ENCODE measurements at places on chromosomes 1 and 21. TPM values are rescaled to one million over a fixed set of nuclear protein-coding genes. Genes with fewer than 3 reads are reported as not detected.

DNA sequence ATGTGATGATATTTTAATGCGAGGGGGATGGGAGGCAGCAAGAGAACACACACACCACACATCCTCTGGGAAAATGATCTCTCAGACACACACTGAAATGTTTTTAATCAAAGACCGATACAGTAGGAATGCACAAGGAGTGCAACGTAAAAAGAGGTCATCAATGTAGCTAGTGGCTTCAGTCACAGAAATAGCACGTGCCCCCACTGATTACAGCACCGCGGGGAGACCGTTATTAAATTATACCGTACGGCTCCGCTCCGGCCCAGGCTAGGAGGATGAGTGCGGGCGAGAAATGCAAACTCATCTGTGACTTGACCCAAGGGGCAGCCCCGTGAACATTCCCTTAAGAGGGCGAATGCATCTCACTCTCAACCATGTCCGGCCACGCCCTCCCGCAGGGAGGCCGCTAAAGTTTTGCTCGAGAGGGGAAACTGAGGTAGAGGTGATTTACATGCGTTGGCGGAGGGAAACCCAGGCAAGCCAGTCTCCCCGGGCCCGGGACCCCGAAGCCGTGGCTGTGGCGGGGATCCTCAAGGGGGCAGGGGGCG, 552 bp downstream of the UBR4 start:
- H3K4me3 ChIP-seq: peak overlapping the region; percentile 76
- peak overlapping the region; percentile 96 for H3K27ac ChIP-seq
- peaks cover 51% of the 10 kb centered on the region for H3K4me1 ChIP-seq
- no peaks in the 10 kb centered on the region for H3K27me3 ChIP-seq
- peak; percentile 60 for DNase-seq

CD1E gene
- not detected for total RNA-seq

MEF2D gene
- total RNA-seq: 9.6 TPM

- H3K4me1 ChIP-seq: peaks cover 4% of the 10 kb centered on the region
- no peak for DNase-seq
- no peaks in the 10 kb centered on the region for H3K27me3 ChIP-seq
- no peak overlapping the region for H3K27ac ChIP-seq
- H3K36me3 ChIP-seq: no peaks in the 10 kb centered on the region
- no peak overlapping the region for H3K4me3 ChIP-seq
Observed at GRCh38 chr1:5740865-5741860, 251.1 kb downstream of the NPHP4 start.

DNA sequence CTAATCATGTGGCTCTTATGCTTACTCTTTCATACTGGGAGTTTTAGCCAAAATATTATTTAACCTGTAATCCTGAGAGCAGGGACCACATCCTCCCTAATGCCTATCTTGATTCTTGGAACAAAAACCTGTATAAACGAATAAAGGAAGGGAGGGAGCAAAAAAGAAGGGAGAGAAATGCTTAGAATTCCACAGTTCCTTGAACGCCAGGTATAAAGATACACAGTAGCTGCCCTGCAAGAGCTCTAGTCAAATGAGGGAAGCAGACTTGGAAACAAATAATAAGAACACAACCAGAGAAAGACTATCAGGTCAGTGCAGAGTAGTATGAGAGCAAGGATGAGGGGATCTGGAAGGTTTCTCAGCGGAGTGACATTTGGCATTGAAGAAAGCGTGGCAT, 116.3 kb downstream of the SLC30A10 start:
- H3K36me3 ChIP-seq: no peaks in the 10 kb centered on the region
- no peak overlapping the region for H3K4me3 ChIP-seq
- H3K4me1 ChIP-seq: peaks cover 7% of the 10 kb centered on the region

OLFML3 gene
- total RNA-seq: 441 TPM

DNA sequence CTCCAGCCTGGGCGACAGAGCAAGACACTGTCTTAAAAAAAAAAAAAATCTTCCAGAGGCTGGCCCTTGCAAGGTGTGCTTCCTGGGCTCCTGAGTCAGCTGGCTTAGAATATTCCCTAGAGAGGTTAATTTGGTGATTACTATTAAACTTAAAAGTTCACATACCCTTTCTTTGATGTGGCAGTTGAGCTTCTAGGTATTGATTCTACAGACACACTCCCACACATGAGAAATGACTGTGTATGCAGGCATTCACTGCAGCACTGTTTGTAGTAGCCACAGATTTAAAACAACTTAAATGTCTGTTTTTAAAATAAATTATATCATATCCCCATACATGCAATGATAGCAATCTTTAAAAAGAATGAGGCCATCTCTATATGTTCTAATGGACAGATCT, 93.4 kb downstream of the GDAP2 start:
- no peaks in the 10 kb centered on the region for H3K36me3 ChIP-seq
- H3K4me1 ChIP-seq: no peaks in the 10 kb centered on the region
- H3K27me3 ChIP-seq: no peaks in the 10 kb centered on the region
- DNase-seq: no peak
- no peak overlapping the region for H3K4me3 ChIP-seq

DNA sequence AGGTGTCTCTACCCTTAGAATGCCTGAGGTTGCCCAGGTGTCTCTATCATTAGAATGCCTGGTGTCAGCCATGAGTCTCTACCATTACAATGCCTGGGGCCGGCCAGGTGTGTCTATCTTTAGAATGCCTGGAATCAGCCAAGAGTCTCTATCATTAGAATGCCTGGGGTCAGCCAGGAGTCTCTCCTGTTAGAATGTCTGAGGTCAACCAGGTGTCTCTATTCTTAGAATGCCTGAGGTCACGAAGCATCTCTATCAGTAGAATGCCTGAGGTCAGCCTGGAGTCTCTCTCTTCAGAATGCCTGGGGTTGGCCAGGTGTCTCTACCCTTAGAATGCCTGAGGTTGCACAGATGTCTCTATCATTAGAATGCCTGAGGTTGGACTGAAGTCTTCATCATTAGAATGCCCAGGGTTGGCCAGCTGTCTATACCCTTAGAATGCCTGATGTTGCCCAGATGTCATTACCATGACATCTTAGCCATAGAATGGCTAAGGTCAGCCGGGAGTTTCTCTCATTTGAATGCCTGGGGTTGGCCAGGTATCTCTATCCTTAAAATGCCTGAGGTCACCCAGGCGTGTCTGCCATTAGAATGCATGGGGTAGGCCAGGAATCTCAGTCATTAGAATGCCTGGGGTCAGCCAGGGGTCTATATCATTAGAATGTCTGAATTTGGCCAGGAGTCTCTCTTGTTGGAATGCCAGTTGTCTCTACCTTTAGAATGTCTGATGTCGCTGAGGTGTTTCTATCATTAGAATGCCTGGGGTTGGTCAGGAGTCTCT, 44.0 kb downstream of the RNF187 start:
- H3K27me3 ChIP-seq: no peaks in the 10 kb centered on the region
- no peaks in the 10 kb centered on the region for H3K4me1 ChIP-seq
- H3K4me3 ChIP-seq: no peak overlapping the region
- H3K36me3 ChIP-seq: no peaks in the 10 kb centered on the region
- DNase-seq: no peak

DNA sequence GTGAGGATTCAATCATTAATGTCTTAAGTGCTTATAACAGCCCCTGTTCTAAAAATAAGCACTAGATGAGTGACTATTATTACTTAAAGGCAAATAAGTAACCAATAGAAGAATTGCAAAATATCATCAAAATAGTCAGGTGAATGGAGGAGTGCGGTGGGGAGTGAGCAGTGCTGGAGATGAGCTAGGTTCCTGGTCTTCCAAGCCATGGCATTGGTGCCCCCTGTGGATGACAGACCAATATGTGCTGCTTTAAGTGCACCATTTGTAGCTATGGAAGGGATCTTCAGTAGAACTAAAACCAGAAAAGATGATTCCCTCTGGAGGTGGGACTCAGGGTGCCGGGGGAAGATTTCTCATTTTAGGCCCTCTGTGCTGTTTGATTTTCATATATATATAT, 46.1 kb upstream of the SLC30A1 start:
- no peaks in the 10 kb centered on the region for H3K36me3 ChIP-seq
- H3K4me1 ChIP-seq: peaks cover 2% of the 10 kb centered on the region
- H3K27ac ChIP-seq: no peak overlapping the region
- H3K4me3 ChIP-seq: no peak overlapping the region

DNA sequence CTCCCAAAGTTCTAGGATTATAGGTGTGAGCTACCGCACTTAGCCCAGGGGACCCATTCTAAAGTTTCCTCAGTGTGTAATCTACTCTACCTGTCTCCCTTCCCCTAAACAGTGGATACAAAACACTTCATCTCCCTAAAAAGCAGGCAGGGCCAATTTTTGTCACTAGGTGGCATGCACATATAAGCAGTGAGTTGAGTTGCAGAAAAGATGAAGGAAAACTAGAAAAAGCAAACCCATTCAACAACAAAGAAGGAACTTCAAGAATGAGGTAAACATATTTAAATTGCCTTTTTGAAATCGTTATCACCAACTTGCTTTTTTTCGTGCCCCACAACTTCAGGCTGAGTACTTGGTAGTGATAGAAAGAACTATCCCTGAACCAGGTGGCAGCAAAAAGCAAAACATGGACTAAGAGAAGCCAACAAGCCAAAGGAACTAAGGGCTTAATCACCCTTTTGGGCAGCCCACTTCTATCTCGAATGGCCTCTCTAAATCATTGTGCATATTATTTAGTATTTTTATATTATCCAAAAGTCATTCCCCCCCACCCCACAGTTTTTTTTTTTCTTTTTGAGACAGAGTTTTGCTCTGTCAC, 19.7 kb upstream of the ALDH9A1 start:
- H3K27ac ChIP-seq: no peak overlapping the region
- no peaks in the 10 kb centered on the region for H3K36me3 ChIP-seq
- no peaks in the 10 kb centered on the region for H3K4me1 ChIP-seq
- H3K27me3 ChIP-seq: no peaks in the 10 kb centered on the region
- DNase-seq: peak; percentile 70
- H3K4me3 ChIP-seq: no peak overlapping the region

AMY2A gene
- total RNA-seq: not detected

GRCh38 chr1:115069659-115070308, 19.5 kb downstream of the TSPAN2 start:
- no peak overlapping the region for H3K4me3 ChIP-seq
- H3K36me3 ChIP-seq: no peaks in the 10 kb centered on the region
- H3K27me3 ChIP-seq: no peaks in the 10 kb centered on the region
- peak; percentile 43 for DNase-seq
- peaks cover 8% of the 10 kb centered on the region for H3K4me1 ChIP-seq

DNA sequence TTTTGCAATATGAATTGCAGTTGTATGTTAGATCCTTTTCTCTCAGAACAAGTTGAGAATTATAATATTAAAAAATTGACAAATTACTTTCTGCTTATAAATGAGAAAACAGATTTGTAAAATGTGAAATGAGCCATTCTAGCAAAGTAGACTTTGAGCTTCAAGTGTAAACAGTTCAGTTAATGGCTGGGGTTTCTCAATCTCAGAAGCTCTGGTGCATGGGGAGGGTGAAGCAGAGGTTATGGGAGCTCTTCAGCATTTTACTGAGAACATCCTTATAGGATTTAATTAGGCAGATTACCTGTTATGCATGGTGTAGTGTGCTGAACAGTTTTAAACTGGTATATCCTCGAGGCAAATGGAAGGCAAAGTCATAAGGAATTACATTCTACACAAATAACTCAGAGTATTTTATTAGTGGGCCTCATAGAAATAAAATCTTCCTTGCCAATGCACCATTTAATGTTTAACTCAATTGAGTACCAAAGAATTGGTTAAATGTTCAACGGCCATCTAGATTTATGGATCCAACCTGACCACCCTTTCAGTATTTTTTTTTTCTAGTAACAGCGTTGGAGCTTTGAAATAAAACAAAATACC, 1143.6 kb upstream of the ADGRL2 start:
- no peaks in the 10 kb centered on the region for H3K27me3 ChIP-seq
- H3K4me1 ChIP-seq: peaks cover 16% of the 10 kb centered on the region
- peak overlapping the region; percentile 22 for H3K27ac ChIP-seq
- DNase-seq: peak; percentile 41
- H3K36me3 ChIP-seq: no peaks in the 10 kb centered on the region

GRCh38 chr1:182622901-182623528, 18.8 kb upstream of the RGS16 start:
- no peak overlapping the region for H3K27ac ChIP-seq
- no peaks in the 10 kb centered on the region for H3K27me3 ChIP-seq
- peaks cover 3% of the 10 kb centered on the region for H3K4me1 ChIP-seq
- H3K36me3 ChIP-seq: no peaks in the 10 kb centered on the region
- H3K4me3 ChIP-seq: no peak overlapping the region

EPS8L3 gene
- total RNA-seq: 48.1 TPM

FAM72D gene
- total RNA-seq: 0.24 TPM

GRCh38 chr21:25867061-25867460, 132.3 kb downstream of the GABPA start:
- H3K36me3 ChIP-seq: no peaks in the 10 kb centered on the region
- H3K27me3 ChIP-seq: no peaks in the 10 kb centered on the region
- H3K4me3 ChIP-seq: no peak overlapping the region
- no peaks in the 10 kb centered on the region for H3K4me1 ChIP-seq
- no peak overlapping the region for H3K27ac ChIP-seq

FAM177B gene
- total RNA-seq: 0.40 TPM

CHRNB2 gene
- total RNA-seq: 0.70 TPM

CD84 gene
- total RNA-seq: 0.60 TPM

DNA sequence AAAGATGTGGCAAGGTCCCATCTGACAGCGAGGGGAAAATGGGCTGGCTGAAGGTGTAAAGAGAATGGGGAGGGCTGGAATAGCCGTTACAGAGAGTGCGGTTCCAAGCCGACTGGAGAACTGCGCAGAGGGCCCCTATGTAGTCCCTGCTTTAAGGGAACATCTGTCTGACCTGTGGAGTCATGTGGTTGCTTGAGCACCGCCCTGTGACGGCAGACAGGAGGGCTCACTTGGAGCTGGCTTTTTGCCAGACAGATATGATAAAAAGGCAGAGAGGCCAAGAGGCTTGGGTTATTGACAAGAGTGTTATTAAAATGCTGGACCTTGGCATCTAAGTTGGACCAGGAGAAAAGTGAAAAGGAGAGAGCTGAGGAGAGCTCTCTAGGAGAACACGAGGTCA, 5.9 kb upstream of the PTPRF start:
- peak overlapping the region; percentile 82 for H3K27ac ChIP-seq
- H3K27me3 ChIP-seq: no peaks in the 10 kb centered on the region
- H3K4me3 ChIP-seq: no peak overlapping the region
- peaks cover 20% of the 10 kb centered on the region for H3K4me1 ChIP-seq
- H3K36me3 ChIP-seq: no peaks in the 10 kb centered on the region
- peak; percentile 81 for DNase-seq

HHAT gene
- 6.3 TPM for total RNA-seq

- H3K4me3 ChIP-seq: no peak overlapping the region
- H3K36me3 ChIP-seq: no peaks in the 10 kb centered on the region
- H3K4me1 ChIP-seq: peaks cover 5% of the 10 kb centered on the region
- no peak overlapping the region for H3K27ac ChIP-seq
- no peaks in the 10 kb centered on the region for H3K27me3 ChIP-seq
- DNase-seq: peak; percentile 16
Observed at GRCh38 chr1:194535369-194535768, 1349.0 kb upstream of the B3GALT2 start.
